ENCODE measurements at places on chromosomes 7 and 10.

DNA sequence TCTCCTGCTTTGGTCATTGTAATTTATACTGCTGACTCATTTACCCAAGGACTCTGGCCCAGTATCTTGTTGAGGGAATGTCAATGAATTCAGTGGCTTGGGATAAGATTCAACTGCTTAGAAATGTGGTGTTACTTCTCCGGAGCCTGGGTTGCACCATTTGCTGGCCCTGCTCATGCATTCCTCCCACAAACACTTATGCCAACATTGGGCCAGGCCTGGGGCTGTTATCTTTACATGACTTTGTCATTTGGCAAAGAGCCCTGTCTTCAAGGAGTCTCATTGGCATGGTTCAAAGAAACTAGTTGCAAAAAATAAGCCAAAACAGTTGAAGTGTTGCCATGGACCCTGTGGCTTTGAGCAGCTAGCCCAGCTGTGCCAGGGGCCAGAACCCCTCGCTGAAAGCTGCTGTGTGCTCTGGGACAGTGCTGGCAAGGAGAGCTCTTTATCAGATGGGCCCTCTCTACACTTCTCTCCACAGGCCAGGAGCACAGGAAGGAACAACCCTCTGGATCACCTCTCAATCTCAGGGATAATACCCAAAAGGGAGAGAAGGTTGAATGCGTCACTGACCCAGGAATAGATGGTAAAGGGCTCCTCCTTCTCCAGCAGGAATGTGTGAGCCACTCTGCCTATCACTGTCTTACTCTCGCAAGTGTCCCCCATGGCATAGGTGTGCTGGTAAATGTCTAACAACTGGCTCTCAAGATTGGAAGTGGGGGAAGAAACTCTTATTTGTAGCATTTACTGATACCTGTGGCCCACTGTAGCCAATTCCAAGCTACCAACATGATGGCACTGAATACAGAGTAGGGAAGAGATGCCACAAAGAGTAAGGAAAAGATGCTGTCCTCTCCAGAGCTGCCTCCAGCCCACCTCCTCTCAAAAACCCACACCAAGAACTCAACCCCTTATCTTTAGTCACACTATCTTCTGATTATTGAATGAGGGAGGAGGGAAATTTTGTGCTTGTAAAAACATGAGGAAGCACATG, 23.5 kb upstream of the PDE1C start:
- H3K36me3 ChIP-seq, result no peaks in the 10 kb centered on the region
- no peaks in the 10 kb centered on the region for H3K27me3 ChIP-seq
- no peaks in the 10 kb centered on the region for H3K4me1 ChIP-seq
- H3K4me3 ChIP-seq, result no peak overlapping the region

GRCh38 chr7:122014697-122015096, 129.4 kb downstream of the AASS start:
- H3K27me3 ChIP-seq, result no peaks in the 10 kb centered on the region
- H3K27ac ChIP-seq, result no peak overlapping the region
- H3K36me3 ChIP-seq, result no peaks in the 10 kb centered on the region

- no peaks in the 10 kb centered on the region for H3K36me3 ChIP-seq
- no peak overlapping the region for H3K4me3 ChIP-seq
Observed at GRCh38 chr10:106284802-106285587, 879.5 kb downstream of the SORCS1 start.

- H3K4me1 ChIP-seq, result no peaks in the 10 kb centered on the region
- DNase-seq, result no peak
- no peak overlapping the region for H3K27ac ChIP-seq
- no peaks in the 10 kb centered on the region for H3K27me3 ChIP-seq
- H3K36me3 ChIP-seq, result no peaks in the 10 kb centered on the region
Observed at GRCh38 chr7:120229084-120229483, 43.9 kb upstream of the KCND2 start.

GRCh38 chr10:52318136-52318701, 4.1 kb downstream of the DKK1 start:
- no peak for DNase-seq
- no peaks in the 10 kb centered on the region for H3K36me3 ChIP-seq
- no peak overlapping the region for H3K27ac ChIP-seq
- no peaks in the 10 kb centered on the region for H3K27me3 ChIP-seq
- no peak overlapping the region for H3K4me3 ChIP-seq
- no peaks in the 10 kb centered on the region for H3K4me1 ChIP-seq

GRCh38 chr7:3695602-3696001, 394.6 kb downstream of the SDK1 start:
- H3K4me3 ChIP-seq, result no peak overlapping the region
- H3K36me3 ChIP-seq, result no peaks in the 10 kb centered on the region
- H3K27ac ChIP-seq, result no peak overlapping the region
- H3K4me1 ChIP-seq, result peaks cover 3% of the 10 kb centered on the region

- no peaks in the 10 kb centered on the region for H3K27me3 ChIP-seq
- DNase-seq, result no peak
- H3K27ac ChIP-seq, result no peak overlapping the region
- no peaks in the 10 kb centered on the region for H3K36me3 ChIP-seq
Observed at GRCh38 chr10:49353895-49354566, 41.9 kb downstream of the DRGX start.

DNA sequence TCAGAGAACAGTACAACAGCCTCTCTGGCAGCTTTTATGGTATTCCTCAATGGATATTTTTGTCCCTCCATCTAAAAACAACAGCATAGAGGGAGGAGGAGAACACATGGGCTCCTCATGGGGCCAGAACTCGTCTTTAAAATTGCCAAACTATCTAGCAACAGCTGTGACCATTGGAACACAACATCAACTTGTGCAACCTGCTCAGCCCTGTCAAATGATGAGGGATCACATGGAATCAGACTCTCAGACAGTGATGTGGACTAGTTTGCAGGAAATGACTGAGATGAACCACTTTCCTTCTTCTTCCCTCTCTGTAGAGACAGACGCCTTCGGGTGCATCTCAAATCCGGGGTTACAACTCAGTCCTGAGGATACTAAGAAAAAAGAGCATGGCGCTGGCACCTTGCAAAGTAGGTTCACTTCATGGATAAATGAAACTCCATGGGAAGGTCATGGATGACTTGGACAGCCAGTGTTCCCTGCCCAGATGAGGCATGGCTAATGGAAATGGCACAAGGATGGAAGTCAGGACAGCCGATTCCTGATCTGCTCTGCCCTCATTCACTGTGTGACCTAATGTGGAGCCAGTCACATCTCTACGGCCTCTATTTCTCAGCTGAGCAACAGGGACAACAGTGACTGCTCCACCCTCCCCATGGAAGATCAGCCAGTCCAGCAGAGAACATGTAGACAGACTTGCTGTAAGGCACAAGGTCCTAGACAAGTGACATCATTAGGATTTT, 24.6 kb upstream of the DGKI start:
- H3K27ac ChIP-seq, result no peak overlapping the region
- H3K4me3 ChIP-seq, result no peak overlapping the region
- no peak for DNase-seq
- no peaks in the 10 kb centered on the region for H3K36me3 ChIP-seq
- H3K4me1 ChIP-seq, result no peaks in the 10 kb centered on the region

- H3K4me1 ChIP-seq, result peaks cover 31% of the 10 kb centered on the region
- H3K27ac ChIP-seq, result peak overlapping the region; percentile 96
- H3K4me3 ChIP-seq, result peak overlapping the region; percentile 57
- H3K27me3 ChIP-seq, result no peaks in the 10 kb centered on the region
Observed at GRCh38 chr10:43396928-43397624, 11.9 kb downstream of the HNRNPF start.

DNA sequence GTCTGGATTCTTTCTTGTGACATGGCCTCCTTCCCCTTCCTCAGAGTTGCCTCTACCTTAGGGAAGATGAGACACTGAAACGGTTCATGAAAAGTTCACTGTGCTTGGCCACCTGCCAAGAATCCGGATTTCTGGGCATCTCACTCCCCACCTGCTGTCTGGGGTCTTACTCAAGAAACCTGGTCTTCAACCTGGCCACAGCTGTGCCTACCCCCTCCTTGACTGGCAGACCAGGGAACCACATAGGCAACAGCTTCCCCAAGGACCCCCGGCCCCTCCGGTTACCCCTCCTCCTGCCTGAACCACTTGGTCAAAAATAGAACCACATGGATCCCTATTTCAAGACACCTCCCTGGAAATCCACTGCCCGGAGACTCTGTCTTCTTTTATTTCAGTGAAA, 58.7 kb upstream of the NANOS1 start:
- H3K27me3 ChIP-seq, result no peaks in the 10 kb centered on the region
- H3K27ac ChIP-seq, result no peak overlapping the region
- DNase-seq, result no peak
- no peaks in the 10 kb centered on the region for H3K4me1 ChIP-seq

DNA sequence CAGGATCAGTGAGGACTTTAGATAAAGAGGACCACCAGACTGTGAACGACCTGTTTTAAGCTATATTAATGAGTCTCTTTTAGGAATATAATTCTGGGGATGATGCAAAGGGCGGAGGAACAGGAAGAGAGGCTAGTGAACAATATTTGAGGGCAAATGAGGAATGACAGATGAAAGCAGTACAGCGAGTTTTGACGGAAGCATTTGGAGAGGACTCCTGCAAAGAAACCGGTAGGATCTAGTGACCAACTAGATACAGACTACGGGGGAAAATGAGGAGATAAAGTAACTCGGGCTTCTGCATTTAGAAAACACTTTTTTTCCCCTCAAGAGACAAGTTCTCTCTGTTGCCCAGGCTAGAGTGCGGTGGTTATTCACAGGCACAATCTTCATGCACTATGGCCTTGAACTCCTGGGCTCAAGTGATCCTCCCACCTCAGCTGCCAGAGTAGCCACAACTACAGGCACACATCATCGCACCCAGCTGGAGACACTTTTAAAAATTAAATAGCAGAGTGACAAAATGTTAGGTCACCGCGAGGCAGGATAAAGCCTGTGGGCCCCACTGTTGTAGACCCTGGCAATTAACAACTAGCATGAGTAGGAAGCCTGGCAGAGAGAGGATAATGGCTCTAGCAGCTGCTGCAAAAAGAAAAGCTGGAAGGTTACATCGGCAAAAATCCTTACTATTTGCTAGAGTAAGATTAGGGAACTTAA, 143.2 kb downstream of the SRPK2 start:
- H3K27me3 ChIP-seq, result no peaks in the 10 kb centered on the region
- peaks cover 4% of the 10 kb centered on the region for H3K4me1 ChIP-seq
- H3K36me3 ChIP-seq, result no peaks in the 10 kb centered on the region

Data from pancreas (tissue), 10 donors.